ENCODE measurements at places on chromosomes 1 and 21.

- DNase-seq = no peak
Measured at GRCh38 chr1:118826669-118827068, 161.5 kb downstream of the TBX15 start.

GRCh38 chr1:87291107-87291506 is 37.6 kb upstream of the LMO4 start:
- peak; percentile 43 for DNase-seq

- no peak for DNase-seq
Measured at GRCh38 chr1:70495370-70495769, 84.3 kb downstream of the CTH start.

DNA sequence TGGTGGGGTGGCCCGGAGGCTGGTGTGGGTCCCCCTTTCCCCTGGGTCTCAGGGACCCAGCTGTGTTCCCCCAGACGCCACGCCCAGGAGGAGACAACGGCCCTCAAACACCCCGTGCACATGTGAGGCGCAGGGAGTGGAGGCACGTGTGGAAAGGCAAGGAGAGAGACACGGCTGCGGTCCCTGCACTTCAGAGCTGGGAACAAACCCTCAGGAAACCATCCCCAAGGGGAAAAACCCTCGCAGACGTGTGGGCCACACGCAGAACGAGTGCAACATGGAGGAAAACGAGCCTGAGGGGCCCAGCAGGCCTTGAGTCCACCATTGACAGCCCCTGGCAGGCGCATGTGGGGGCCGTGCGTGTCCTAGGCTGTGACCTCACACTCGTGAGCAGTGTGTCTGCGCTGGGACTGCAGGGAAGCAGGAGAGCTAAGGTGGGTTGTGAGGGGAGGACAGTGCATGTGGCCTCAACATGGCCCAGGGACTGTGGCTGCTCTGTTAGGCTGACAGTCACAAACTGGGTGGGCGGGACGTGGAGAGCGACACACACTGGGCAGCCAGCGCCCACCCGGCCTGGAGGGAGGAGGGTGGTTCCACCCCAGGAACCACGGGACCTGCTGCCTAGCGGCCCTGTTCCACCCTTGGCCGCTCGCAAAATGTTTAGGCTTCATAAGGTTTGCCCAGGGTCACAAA is 20.0 kb downstream of the ITGB2 start:
- DNase-seq = no peak

GRCh38 chr1:183792300-183792699 is 12.6 kb upstream of the RGL1 start:
- no peak for DNase-seq

DNA sequence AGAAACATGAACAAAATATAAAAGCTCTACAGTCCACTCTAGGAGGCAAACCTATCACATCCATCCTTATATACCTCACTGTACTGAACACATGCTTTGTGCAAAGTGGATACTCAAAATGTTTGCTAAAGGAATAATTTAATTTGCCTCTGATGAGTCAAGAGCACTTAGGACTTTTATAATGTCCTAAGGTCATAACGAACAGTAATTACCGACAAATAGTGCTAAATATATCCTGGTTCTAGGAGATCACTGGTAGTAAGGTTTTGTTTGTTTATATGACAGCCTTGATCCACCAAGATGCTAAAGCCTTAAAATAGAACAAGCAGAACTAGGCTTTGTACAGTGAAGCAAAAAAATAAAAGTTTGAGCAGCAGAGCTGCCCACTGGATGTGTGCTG is 70.6 kb downstream of the GADD45A start:
- DNase-seq = no peak

DNA sequence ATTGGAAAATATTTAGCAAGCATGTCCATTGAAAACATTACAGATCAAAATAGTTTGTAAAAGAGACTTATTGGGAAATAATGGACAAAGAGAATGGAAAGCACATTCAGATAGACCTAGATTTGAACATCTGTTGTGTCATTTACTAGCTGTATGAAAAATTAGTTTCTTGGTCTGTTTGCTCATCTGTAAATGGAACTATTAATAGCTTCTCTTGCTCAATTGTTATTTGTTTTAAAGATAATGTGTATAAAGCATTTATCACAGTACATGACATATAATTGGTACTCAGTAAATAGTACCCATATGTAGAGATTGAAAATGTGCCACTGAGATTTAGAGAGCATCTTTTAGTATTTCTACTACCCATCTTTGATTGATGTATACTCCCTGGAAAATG is 25.9 kb downstream of the RPAP2 start:
- DNase-seq = no peak

DNA sequence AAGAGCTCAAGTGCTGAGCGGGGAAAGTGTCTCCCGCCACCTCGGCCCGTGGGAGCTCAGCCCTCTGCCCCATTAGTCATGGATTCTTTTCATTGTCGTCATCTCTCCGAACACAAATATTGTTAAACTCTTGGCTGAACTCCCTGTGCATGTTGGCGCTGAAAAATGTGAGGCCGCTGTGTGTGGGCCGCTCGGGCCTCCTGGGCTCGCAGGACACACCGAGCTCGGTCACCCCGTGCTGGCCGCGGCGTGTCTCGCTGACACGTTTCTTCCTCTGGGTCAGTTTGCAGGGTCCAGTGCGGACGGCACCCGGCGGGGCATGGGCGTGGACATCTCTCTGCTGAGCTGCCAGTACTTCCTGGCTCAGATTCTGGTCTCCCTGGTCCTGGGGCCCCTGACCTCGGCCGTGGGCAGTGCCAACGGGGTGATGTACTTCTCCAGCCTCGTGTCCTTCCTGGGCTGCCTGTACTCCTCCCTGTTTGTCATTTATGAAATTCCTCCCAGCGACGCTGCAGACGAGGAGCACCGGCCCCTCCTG is 25.6 kb downstream of the SLC45A1 start:
- DNase-seq = peak; percentile 95

DNA sequence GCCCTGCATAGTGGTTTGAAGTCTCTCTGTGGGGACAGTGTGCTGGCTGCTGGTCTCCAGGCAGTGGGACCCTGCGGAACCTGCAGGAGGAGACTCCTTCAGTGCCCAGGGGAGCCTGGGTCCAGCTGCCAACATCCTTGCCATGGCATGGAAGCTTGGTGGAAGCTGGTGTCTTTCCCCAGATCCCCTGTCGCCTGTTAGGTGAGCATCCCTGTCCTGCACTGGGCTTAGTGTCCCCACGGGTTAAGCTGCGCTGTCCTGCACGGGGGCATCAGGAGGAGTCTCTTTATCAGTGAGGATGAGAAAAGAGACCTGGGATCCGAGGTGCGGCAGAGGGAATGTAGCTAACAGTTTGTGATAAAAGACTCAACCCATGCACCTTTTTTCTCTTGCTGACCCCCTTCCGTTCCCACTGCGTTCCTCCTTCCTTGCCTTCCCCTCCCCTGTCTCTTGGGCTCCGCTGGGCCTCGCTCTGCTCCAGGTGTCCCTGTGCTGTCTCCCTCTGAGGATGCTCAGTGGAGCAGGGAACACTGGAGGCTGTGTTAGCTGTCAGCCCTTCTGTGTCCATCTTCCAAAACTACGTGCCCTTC is 59.3 kb downstream of the SLC37A1 start:
- DNase-seq = no peak

GRCh38 chr1:59143133-59143487 is 153.8 kb upstream of the FGGY start:
- DNase-seq = peak; percentile 98

DNA sequence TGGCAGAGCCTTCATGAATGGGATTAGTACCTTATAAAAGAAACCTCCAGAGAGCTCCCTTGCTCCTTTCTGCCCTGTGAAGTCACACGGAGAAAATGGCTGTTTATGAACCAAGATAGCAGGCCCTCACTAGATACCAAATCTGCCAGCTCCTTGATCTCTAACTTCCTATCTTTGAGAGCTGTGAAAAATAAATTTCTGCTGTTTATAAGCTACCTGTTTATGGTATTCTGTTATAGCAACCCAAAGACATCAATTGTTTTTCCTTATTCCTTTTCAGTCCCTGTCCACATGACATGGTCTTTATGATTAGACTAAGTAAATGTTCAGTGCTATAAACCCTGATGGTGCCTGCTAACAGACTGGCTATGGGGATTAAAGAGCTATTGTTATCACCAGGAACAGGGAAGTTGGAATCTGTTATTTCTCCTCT is 9.7 kb upstream of the STIL start:
- no peak for DNase-seq

GRCh38 chr1:231803353-231803752 is 176.8 kb downstream of the DISC1 start:
- peak; percentile 80 for DNase-seq

DNA sequence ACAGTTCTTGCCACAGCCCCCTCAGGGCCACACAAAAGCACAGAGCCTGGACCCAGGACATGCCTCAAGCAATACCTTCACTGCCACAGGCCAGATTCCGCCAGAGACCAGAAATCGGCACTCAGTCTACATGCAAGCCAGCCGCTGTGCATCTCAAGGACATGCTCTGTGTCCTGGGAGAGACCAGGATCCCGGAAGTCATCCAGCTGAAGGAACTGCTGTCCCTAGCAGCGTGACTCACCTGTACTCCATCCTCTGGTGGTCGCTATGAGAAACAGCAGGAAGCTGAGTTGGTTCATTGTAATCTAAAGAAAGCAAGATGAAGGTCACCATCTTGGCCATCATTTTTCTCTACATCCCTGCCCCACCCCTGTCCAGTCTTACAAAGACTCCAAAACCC is 401 bp downstream of the ITLN1 start:
- no peak for DNase-seq

GRCh38 chr21:39849014-39849655 is 18.1 kb upstream of the PCP4 start:
- DNase-seq = no peak

DNA sequence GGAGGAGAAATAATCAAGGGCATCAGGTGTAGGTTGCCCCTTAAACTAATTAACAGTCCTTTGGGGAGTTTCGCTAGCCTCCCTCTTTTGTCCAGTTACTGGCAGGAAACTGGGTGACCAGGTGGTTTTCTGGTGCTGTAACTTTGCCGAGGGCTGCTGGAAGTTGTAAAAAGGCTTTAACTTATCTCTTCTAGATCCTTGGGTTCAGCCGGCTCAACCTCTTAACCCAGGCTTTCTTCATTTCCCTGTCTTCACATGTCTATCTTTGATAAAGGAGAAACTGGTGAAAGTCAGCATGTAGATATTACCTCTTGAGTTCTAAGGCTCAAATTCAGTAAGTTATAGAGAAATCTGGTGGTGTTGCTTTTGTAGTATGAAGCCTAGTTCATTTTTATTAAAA is 289.7 kb upstream of the NRIP1 start:
- DNase-seq = no peak

DNA sequence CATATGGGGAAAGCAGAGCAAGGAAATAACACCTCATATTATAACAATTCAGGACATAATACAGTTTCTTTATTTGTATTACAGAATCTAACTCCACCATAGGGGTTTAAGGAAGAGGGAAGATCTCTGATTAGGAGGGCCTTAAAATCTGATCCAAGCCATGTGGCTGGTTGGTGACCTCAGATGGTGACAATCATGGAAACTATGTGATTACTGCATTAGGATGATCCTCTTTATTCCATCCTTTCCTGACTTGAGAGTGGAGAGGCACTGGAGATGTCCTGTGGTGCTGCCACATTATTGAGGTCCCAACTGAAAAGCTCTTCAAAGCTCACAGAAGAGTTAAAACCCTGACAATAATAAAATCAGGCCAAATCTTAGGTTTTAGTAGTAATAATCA is 168.1 kb upstream of the BEND5 start:
- DNase-seq = no peak

GRCh38 chr1:113147073-113147625 is 74.2 kb downstream of the LRIG2 start:
- DNase-seq = no peak

- DNase-seq = no peak
Measured at GRCh38 chr1:39266269-39266668, 61.8 kb downstream of the MACF1 start.

- no peak for DNase-seq
Measured at GRCh38 chr1:41400225-41400624, 39.0 kb downstream of the FOXO6 start.

GRCh38 chr1:21308847-21309652 is 18.8 kb upstream of the ECE1 start:
- peak; percentile 63 for DNase-seq

- DNase-seq = no peak
Measured at GRCh38 chr1:234014208-234014607, 109.7 kb downstream of the SLC35F3 start.

GRCh38 chr1:20685099-20685662 is 24.0 kb upstream of the DDOST start:
- no peak for DNase-seq

DNA sequence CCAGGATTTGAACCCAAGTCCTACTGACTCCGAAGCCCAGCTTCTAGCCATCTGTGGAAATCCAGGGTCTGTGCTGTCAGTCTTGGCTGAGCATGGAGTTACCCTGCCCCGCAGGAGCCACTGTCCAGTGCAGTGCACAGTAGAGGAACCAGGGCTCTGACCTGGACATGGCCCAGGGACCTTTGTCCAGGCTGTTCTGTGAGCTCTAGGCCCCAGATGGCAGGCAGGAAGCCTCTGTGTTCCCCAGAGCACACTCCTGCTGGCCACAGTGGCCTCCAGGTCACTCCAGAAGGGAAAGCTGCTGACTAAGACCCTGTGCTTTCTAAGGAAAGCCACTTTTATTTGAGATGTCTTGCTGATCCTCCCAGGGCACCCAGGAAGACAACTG is 13.8 kb downstream of the S100A7A start:
- no peak for DNase-seq

DNA sequence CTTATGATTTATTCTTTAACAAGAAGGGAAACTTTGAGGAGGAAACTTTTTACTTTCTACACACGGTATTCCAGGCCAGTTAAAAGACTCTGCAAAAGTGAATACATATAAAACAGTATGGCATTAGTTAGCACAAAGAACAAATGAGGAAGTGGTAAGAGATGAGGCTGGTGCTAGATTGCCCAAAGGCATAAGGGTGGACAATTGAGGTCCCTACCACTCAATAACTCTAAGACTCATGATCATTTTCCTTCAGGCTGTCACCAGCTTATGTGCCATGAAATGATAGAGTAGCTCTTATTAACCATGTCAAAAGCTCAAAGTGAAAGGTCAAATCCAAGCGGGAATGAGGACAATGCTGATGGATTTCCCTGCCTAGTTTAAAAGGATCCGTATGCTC is 124.5 kb downstream of the TBX15 start:
- DNase-seq = no peak

DNA sequence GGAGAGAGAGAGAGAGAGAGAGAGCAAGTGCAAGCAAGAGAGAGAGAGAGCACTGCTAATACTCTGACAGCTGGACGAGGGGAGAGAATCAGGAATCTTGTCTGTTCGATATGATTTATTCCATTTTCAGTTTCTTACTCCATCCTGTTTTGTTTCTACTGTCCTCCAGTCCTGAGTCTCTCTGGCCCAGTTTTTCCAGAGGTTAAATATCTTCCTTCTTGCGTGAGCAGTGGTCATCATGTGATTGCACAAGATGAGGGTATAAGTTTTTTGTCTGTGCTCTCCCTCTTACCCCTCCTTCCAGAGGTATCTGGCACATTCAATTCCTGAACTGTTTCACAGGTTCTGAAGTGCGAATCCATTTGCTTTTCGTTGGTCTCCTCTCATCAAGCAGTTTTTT is 16.8 kb downstream of the UBE2U start:
- no peak for DNase-seq

DNA sequence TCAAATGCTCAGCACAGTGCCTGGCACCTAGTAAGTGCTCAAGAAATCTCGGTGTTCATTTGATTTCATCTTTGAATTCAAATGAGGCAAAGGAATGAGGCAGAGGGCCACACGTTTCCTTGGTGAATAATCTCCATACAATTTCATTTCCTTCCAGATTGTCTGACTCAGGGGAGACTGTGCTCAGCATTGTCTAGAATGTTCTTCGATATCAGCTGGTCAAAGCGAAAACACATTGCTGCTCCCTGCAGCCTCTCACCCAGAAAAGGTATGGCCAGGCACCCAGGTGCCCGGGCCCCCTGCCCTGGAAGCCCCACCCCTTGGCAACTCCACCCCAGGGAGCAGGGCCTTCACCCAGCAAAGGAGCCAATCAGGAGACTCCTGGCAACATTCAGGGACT is 55.8 kb downstream of the FBXO2 start:
- peak; percentile 28 for DNase-seq

Data from fibroblast of the aortic adventitia (primary cell).